Ureter (tissue), 1 donor: ENCODE measurements at places on chromosomes 13 and 19. TPM values are rescaled to one million over a fixed set of nuclear protein-coding genes. Genes with fewer than 3 reads are reported as not detected.

- no peak for DNase-seq
These were observed 572 bp upstream of the FKBP8 start for GRCh38 chr19:18543814-18544475.

The ARHGAP45 gene
- total RNA-seq, result 20.7 TPM

DNA sequence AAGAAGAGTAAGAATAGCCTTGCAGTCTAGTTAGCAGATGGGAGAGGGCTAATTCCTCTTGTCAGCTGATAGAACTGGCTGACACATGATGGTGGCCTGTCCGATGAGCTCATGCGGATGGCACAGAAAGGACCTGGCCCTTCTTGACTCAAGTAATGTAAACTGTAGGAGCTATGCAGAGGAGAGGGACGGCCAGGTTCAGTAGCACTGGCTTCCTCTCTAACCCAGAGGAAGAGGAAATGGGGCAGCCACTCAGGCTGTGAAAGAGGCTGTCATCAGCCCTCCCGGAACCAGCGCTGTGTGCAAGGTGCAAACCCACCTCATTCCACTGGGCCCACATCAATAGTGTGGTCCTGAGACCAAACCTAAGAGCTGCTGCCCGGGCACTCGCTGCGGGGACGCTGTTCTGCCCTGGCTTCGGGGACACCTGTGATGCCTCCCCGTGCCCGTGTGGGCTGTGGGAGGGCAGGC is 30.8 kb upstream of the USE1 start:
- DNase-seq, result no peak

DNA sequence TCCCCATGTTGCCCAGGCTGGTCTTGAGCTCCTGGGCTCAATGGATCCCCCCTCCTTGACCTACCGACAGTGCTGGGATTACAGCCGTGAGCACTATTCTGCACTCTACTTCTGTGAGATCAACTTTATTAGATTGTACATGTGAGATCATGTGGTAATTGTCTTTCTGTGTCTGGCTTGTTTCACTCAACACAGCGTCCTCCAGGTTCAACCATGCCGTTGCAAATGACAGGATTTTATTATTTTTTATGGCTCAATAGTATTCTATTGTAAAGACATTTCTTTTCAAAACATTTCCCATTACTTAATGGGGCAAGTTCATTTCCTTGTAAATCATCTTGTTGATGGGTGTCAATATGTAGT is 1.5 kb upstream of the OBI1 start:
- DNase-seq, result no peak

GRCh38 chr19:54114340-54115108 is 933 bp downstream of the TFPT start:
- DNase-seq, result peak; percentile 70

The SWSAP1 gene
- total RNA-seq, result 4.3 TPM

DNA sequence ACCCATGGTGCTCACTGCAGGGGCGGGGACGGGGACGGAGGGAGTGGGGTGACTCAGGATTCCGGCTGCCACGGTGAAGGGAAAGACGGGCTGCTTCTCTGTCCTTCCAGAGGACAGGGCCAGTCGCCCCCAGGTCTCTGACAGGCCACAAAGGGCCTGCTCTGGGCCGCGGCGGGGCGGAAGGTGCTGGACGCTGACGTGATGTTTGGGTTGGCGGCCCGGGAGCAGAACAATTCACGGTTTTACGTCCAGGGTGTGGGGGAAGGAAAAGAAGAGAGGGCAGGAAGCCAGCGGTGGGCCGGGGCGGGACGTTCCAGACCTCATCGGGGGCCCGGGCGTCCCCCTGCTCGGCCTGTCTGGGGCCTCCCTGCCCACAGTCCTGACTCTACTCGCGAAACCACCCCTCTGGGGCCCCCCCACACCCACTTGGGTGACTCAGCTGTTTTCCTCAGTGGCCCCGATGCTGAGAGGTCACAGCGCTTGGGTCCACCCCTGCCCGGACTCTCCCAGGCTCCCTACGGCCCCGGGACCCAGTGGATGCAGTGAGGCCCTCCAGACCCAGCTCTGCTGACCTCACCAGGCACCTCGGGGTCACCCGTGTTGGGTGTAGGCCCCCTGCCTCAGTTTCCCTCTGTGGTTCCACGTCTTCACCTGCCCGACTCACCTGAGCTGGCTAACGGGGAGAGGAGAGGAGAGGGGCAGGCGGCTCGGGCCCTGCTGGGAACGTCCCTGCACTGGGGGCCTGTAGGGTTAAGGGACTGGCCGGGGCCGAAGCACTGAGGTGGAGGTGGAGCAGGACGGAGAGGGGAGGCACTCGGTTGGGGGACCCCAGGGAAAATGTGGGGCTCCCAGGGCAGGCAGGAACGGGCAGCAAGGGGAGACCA is 29.2 kb downstream of the PIP5K1C start:
- peak; percentile 81 for DNase-seq

The SIGLEC8 gene
- 6.3 TPM for total RNA-seq

The RHPN2 gene
- total RNA-seq, result 18.4 TPM

- no peak for DNase-seq
These were observed at the start of gene IQCN for GRCh38 chr19:18274219-18274780. IQCN (minus strand) TSS chr19:18274452; CDS start chr19:18269478, 4,974 bp downstream.

- no peak for DNase-seq
These were observed 296.0 kb downstream of the OLFM4 start for GRCh38 chr13:53324656-53325055.

GRCh38 chr19:30078381-30078910 is 136.4 kb downstream of the URI1 start:
- no peak for DNase-seq

The C19orf38 gene
- total RNA-seq, result 0.99 TPM

The SPACA4 gene
- total RNA-seq, result not detected

The SMIM44 gene
- total RNA-seq, result not detected
